ENCODE measurements at places on chromosomes 1 and 21.

- DNase-seq: no peak
These were observed 105.2 kb downstream of the TLR5 start for GRCh38 chr1:223037845-223038244.

GRCh38 chr1:104671684-104672353 is 922.1 kb downstream of the AMY1C start:
- DNase-seq: no peak

GRCh38 chr1:55076356-55076755 is 37.0 kb downstream of the PCSK9 start:
- DNase-seq: no peak

DNA sequence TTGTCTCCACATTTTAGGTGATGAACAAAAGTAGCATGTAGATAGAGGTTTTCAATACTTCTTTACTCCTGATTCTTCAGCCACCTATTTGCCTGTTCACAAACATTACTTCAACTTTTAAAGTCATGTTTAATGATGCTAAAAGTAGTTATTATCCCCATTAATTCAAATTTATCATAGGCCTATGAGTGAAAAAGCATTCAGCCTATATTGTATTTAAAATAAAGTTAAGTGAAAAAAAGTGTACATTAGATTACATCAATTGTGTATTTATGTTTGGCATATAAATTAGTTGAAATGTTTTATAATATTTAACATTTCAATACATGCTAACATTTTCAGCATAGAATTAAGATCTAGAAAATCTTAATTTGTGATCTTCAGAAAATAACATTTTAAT is 10.5 kb downstream of the CDKN2C start:
- DNase-seq: no peak

DNA sequence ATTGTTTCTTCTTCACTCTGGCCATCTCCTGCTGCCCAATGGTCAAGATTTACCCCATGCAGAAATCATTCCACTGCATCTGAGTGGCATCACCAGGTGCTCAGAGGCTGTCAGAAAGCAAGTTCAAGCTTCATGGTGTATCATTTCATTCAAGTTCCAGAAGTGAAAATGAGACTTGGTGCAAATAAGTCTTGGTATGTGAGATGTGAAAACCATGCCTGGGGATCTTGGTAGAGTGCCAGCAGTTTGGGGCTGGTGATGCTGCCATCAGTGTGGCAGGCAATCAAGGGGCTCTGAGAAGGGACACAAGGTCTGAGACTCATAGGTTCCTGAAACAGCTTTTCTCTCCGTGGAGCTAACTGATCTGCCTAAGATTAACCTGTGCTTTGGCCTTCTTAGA is 52.0 kb downstream of the CD2 start:
- peak; percentile 55 for DNase-seq

- peak; percentile 91 for DNase-seq
These were observed 780 bp upstream of the RBM15 start for GRCh38 chr1:110338309-110338885.

GRCh38 chr1:1399872-1400575 is 889 bp upstream of the CCNL2 start:
- DNase-seq: no peak

DNA sequence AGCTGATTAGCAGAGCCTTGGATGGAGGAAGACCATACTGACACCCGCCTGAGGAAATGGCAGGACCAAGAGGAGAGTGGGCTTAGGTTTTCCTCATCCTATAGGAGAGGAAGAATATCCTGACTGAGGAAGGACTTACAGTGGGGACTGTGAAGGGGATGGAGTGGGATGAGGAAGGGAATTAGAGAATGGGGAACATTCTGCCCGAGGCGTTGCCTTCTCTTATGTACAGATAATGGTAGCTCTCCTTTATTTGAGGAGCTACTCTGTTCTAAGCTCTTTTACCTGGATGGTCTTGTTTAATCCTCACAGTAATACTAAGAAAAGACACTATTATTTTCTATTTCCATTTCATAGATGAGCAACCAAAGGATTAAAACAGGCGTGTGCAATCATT is 56.0 kb downstream of the OLFML3 start:
- DNase-seq: no peak

DNA sequence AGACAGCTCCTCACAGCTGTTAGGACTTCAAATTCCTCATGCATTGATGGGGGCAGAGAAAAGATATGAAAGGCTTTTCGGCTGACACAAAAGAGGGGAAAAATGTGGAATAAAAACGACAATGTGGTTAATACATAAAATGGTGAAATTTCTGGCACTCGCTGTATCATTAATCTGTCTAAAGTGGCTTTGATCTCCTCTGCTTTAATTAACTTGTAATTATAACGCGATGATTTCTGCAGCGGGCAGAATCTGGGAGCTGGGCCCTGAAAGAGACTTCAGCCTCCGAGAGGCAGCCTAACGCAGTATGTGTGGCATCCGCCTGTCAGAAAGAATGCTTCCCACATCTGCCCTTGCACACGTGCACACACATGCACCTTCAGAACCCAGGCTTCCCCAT is 144.1 kb upstream of the IGSF21 start:
- no peak for DNase-seq

GRCh38 chr1:244849189-244849866 is 13.9 kb downstream of the COX20 start:
- no peak for DNase-seq

DNA sequence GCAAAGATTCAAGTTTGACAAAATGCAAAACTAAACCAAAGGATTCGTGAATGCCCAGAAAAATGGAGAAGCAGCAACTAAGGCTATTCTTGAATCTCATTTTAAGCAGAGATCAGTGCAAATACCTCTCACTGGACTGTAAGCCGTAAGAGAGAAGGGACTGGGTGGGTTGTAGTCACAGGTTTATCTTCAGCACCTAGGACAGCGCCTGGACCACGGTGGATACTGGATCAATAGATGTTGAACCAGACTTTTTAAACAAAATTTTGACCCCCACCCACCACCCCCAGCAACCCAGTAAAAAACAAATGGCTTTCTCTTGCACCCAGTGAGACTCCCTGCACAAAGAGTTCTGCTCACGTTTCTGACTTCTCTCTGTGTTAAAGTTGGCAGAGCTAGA is 347.1 kb downstream of the AJAP1 start:
- no peak for DNase-seq

DNA sequence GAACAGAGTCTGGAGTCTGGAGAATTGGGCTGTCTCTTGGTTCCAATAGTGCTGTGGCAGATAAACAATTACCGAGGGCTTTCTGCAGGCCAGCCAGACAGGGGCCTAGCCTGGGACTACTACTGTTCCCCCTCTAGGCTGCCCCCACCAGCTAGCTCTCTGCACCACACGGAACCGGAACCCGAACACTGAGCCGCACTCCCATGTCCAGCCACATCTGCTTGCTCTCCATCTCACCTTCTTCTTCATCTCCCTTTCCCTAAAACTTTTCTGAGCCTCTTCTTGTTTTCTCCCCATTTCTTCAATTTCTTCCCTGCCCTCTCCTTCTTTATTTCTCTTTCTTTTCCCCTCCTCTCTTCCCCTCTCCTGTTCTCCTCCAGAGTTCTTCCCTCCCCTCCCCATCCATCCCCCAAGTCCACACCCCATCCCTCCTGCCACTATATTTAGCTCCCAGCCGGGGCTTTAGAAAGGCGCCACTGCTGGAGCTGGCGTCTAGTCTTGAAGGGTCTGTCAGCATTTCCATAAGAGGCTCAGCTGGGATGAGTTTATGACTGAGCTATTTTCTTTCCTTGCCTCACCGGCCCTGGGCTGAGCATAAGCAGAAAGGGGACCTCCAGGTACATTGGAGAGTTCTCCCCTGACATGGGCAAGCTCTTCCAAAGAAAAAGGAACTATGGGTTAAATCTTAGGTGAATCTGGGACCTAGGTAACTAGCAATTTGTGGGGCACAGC is 25.7 kb upstream of the ATP2B4 start:
- DNase-seq: no peak

GRCh38 chr1:107457989-107458388 is 317.1 kb downstream of the NTNG1 start:
- no peak for DNase-seq

GRCh38 chr1:87362834-87363426 is 34.2 kb downstream of the LMO4 start:
- no peak for DNase-seq

GRCh38 chr1:9275567-9276034 is 17.1 kb upstream of the SPSB1 start:
- DNase-seq: peak; percentile 60

GRCh38 chr1:97042551-97042950 is 321.0 kb downstream of the PTBP2 start:
- DNase-seq: no peak

DNA sequence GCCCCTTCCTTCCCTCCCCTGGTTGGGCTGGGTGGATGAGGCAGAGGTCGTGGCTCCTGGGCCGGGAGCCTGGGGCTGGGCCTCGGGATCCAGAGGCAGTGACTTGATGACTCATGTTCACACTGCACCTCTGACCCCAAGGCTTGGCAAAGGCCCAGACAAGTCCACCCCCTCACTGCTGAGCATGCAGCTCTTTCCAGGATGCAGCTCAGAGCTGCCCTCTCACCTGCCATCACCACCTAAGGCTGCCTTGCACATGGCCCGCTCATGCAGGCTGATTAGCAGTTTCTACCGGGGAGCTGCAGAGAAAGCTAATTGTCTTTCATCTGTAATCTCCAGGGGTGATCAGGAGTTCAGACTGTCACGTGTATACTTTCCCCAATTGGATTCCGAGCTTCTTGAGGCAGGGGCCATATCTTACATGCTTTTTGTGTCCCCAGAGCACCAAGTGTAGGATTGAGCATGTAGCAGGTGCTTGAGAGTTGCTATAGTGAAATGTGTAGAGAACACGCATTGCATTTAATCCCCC is 62.1 kb downstream of the LRRN2 start:
- DNase-seq: no peak

- no peak for DNase-seq
These were observed 8.7 kb downstream of the WNT3A start for GRCh38 chr1:228015276-228016180.

DNA sequence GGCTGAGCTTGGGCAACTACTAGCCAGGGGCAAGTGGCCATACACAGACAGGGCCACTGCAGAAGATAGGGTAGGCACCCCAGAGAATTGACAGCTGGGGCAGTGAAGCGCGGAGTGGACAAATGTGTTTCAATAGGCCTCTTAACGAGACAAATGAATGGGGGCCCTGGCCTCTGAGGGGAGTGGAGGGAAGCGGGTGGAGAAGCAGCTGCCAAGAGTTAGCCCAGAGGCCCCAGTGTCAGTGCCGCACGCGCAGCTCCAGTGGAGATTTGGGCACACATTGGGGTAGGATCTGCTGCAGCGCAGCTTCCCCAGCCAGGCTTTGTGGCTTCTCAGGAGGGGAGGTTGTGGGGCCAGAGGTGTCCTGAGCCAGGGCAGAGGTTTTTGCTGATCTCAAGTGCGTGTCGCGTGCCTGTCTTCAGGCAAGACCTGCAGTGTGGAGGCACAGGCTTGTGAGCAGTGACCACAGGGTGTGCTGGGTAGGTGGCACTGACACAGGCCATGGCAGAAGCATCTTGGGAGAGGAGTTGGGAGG is 16.9 kb downstream of the PTPRF start:
- DNase-seq: no peak

DNA sequence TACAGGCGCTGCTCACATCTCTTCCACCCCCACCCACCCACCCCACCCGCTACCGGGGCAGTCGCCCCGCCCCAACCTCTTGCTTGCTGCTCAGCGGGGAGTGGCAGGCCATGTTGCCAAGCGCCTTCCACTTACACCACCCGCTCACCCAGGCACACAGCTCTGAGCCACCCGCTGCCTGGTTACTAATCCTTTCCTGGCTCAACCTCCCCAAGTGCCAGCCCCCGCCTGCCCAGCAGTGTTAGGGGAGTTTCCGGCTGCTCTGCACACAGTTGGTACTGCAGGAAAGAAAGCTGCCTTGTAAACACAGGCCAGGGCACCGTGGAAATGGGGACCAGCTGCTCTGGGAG is 56.2 kb downstream of the LACTBL1 start:
- no peak for DNase-seq

DNA sequence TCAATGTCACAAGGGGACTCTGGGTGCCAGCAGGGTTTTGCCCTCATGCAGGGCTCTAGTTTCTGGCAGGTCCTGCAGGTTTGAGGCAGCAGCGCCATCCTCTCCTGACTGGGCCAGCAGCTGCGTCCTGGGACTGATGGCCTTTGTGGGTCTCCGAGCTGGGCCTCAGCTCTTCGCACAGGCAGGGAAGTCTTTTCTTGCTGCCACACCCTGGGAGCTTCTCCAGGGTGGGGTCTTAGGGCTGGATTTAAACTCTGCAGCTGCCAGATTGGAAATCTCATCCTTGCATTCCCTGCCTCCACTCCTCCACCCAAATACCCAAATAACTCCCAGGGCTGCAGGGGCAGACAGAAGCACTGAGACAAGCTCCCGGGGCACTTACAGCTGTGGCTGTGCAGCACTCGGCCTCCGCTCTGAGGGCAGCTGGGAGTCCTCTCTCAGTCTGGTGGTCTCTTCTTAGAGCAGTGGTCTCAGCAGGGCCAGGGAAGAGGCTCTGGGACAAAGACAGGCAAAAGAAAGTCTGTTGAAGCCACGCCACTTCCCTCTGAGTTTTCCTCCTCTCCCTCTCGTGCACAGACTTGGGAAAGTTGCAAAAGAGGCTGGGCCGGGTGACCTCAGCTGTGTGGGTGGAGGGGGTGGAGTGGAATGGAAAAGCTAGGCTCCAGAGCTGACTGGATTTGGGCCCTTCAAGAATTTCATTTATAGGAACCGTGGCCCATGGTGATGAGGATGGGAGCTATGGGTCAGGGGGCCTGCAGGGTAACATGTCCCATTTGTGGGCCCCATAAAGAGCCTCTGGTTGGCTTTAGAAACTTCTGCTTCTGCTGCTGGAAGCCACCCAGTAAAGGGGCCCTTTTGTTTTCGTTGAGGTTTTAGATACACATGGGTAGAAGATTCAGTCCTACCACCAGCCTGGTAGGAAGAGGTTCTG is at the start of gene RAB7B:
Gene RAB7B (minus strand): TSS at position 525 of the 931 bp plus-strand sequence. CDS start 9,260 bp downstream, outside the sequence.
- DNase-seq: no peak

DNA sequence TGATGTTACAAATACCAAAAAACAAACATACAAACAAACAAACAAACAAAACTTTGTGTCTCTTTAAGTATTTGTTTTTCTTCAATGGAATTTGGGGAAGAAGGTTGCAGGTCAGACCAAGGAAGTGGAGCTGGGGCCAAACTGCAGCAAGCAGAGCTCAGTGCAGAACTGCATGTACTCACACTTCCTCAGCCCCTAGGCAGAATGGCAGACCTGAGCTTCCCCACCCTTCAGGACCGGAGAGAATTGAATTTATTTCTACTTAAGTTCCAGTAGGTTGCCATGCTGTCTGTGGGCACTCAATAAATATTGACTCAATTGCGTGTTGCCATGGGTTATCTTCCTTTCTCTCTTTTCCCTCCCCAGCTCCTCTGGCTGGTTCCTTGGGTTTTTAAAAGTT is 173.6 kb downstream of the PTGER3 start:
- no peak for DNase-seq
